Left lung (tissue), 14 donors: ENCODE measurements at places on chromosomes 6 and 20. TPM values are rescaled to one million over a fixed set of nuclear protein-coding genes. Genes with fewer than 3 reads are reported as not detected.
A peak's percentile ranks its signal among the peaks of the same experiment; 100 is the strongest.

DNA sequence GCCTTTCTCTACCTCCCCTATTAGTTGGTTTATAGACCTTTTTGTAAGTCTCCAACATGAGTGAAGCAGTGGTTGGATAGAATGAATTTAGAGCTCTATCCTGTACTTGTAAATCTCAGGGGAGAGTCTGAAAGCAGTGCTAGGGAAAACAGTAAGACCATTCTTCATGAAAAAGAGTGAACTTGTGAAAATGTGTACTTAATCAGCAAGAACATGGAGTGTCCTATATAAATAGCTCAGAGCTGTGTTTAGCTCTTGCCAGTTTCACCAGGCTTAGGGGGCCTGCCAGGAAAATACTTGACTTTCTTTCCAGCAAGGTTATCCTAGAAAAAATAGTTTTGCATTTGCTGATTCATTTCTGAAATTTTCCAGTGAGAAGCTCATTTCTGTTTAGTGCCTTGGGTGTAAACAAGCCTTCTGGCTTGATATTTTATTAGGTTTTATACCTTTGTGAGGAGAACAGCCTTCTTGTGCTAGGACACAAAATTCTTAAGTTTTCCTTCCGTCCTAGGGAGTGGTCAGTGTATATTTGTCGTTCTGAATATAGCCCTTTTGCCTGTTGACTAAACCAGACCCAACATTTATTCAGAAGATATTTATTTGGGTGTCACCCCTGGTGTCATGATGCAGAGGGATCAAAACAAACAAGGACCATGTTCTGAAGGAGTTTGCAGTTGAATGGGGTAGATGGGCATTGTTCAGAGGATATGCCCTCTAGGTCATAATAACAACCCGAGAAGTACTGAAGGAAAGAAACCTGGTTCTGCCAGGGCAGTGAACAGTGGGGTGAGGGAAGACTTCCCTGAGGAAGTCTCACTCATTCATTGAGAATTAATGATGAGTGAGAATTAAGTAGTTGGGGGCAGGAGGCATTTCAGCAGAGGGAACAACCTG lies 7.6 kb downstream of the ARFGEF2 start:
- H3K27me3 ChIP-seq, result no peaks in the 10 kb centered on the region
- no peaks in the 10 kb centered on the region for H3K36me3 ChIP-seq
- no peak overlapping the region for H3K4me3 ChIP-seq
- peaks cover 10% of the 10 kb centered on the region for H3K4me1 ChIP-seq

- H3K27me3 ChIP-seq, result no peaks in the 10 kb centered on the region
- H3K27ac ChIP-seq, result no peak overlapping the region
- H3K4me1 ChIP-seq, result no peaks in the 10 kb centered on the region
- DNase-seq, result no peak
- H3K36me3 ChIP-seq, result no peaks in the 10 kb centered on the region
Observed at GRCh38 chr6:40693768-40694167, 106.6 kb upstream of the LRFN2 start.

The STX11 gene
- total RNA-seq, result 31.3 TPM

DNA sequence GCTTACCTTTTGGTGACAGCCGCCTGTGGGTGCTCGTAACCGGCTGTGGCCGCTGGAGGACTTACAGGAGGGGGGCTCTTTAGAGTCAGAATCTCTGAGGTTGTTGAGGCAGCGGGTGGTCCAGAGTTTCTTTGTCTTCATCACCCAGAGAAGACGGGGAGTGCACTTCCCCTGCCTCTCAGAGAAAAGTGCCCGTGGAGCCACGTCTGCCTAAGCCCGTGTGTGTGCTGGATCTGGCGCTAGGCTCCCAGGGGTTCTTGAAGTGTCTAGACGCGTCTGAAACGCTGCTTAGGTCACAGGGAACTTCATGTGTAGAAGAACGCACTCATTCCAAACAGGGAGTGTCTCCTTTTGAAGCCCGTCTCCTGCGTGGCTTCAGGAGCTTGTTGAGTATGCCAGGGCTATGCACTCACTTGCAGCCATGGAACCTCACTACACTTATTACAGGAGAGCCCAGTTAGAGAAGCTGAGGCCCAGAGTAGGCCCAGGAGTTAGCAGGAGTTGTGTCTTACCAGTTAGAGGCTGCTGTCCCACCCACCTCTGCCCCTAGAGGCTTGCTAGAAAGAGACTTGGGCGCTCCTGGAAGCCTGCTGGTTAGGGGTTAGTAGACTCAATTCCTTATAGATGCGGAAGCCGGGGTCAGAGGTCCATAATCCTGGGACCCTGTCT lies 1.3 kb downstream of the LSM14B start:
- no peak for DNase-seq
- H3K4me1 ChIP-seq, result peaks cover 23% of the 10 kb centered on the region
- H3K27ac ChIP-seq, result peak overlapping the region; percentile 76
- no peaks in the 10 kb centered on the region for H3K36me3 ChIP-seq

DNA sequence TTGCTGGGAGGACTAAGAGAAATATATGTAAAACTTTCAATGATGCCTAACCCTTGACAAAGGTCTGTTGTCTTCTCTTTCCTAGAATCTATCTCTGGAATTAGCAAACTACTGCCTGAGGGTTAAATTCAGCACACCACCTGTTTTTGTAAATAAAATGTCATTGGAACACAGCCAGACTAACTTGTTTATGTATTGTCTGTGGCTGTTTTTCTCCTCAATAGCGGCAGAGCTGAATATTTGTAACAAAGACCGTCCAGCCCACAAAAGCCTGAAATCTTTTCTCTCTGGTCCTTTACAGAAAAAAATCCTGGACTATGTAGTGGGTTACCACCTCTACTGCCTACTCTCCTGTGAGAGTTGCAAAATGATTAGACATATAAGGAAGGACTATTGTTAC lies 33.3 kb upstream of the SYNDIG1 start:
- no peak for DNase-seq
- H3K27me3 ChIP-seq, result peaks cover 20% of the 10 kb centered on the region
- H3K4me3 ChIP-seq, result no peak overlapping the region
- no peaks in the 10 kb centered on the region for H3K36me3 ChIP-seq

GRCh38 chr6:159299566-159299965 lies 130.4 kb downstream of the FNDC1 start:
- no peak overlapping the region for H3K27ac ChIP-seq
- H3K4me1 ChIP-seq, result no peaks in the 10 kb centered on the region
- no peaks in the 10 kb centered on the region for H3K36me3 ChIP-seq
- no peak for DNase-seq

DNA sequence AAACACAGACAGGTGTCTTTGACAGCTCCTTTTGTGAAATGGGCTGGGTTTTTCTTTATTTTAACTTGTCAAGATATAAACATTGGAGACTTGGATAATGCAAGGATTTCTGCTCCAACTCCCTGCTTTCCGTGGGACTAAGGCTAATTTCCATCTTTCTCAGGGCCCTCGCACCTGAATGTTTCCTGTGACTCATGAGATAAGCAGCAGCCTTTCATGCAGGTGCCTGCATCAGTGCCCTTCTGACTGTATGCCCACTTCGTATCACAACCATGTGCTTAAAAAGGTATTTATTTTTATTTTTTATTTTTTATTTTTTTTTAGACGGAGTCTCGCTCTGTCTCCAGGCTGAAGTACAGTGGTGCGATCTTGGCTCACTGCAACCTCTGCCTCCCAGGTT lies 736.1 kb downstream of the DOK5 start:
- DNase-seq, result no peak
- no peak overlapping the region for H3K27ac ChIP-seq
- no peaks in the 10 kb centered on the region for H3K27me3 ChIP-seq

DNA sequence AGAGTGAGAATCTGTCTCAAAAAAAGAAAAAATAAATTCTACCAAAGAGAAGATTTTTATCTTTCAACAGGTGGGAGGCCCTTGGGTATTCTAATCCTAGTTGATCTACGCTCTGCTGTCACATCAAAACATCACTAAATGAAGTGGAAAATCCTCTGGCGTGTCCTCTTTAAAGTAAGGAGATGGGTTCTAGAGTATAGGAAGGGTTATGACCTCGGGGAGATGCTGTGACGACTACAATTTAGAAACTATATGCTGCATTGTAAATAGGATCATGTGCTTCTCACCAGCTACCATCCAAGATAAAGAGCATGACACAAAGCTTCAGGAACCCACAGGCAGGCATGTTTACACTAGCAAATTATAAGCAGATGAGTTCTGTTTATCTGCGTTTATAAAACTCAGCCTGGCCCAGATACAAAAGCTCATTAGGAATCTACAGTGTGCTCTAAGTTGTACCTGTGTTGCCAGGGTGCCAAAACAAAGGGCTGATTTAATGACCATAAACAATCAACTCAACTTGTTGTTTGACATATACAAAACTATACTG lies 197.1 kb upstream of the PLN start:
- no peaks in the 10 kb centered on the region for H3K4me1 ChIP-seq
- no peaks in the 10 kb centered on the region for H3K27me3 ChIP-seq
- no peaks in the 10 kb centered on the region for H3K36me3 ChIP-seq
- no peak overlapping the region for H3K4me3 ChIP-seq
- H3K27ac ChIP-seq, result no peak overlapping the region
- no peak for DNase-seq

The TBP gene
- total RNA-seq, result 9.0 TPM

GRCh38 chr6:26053992-26054780 lies 33.0 kb upstream of the HFE start:
- H3K27ac ChIP-seq, result peak overlapping the region; percentile 95
- no peaks in the 10 kb centered on the region for H3K36me3 ChIP-seq
- H3K4me1 ChIP-seq, result peaks cover 26% of the 10 kb centered on the region
- no peaks in the 10 kb centered on the region for H3K27me3 ChIP-seq

The SOX18 gene
- 69.2 TPM for total RNA-seq

DNA sequence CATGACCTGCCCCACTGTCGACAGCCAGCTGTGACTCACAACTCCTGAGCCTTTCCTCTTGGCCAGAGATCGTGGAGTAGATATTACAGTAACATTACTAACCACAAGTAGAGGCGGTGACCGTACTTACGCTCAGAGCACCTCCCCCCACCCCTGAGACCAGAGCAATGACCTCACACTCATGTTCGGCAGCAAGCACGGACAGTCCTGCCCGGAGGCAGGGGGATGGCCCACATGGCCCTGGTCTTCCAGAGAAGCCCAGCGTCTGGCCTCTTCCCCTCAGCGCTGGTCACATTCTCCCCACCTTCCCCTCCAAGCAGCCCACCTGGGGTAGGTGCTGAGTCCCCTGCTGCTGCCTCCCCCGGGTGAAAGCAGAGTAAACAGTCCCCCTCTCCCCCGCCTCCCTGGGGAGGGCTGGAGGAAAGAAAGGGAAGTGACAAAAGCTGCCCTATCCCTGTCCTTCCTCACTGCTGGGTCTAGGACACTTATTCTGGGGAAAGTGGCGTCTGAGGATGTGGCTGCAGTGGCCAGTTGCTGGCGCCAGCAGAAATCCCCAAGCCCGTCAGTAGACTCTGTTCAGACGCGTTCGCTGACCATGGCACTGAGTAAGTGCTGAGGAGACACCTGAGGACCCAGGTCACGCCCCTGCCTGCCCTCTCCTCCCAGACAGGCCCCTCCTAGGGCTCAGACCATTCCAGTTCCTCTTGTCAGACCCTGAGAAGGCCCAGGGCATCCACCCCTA lies 68.5 kb downstream of the MRPL14 start:
- no peak overlapping the region for H3K4me3 ChIP-seq
- peak overlapping the region; percentile 88 for H3K27ac ChIP-seq
- no peaks in the 10 kb centered on the region for H3K36me3 ChIP-seq
- H3K4me1 ChIP-seq, result peaks cover 27% of the 10 kb centered on the region
- DNase-seq, result peak; percentile 63

DNA sequence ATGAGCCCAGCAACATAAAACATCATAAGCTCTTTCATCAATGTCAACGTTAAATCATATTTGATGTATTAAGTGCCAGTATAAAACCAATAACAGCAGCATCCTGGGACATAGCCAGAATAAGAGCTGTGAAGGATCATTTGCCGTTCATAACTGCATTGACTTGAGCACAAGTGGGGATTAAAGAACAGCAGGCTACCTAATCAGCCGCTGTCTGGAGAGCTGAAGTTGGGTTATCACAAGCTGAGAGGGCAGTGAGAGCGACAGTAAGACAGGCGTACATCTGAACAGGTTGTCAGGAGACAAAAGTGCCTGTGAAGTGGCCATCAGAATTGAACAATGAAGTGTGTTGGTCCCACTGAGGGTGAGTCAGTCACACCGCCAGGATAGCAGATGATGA lies 269.6 kb downstream of the GRIK2 start:
- H3K4me3 ChIP-seq, result no peak overlapping the region
- H3K27ac ChIP-seq, result no peak overlapping the region
- no peaks in the 10 kb centered on the region for H3K4me1 ChIP-seq
- no peaks in the 10 kb centered on the region for H3K36me3 ChIP-seq
- no peak for DNase-seq

DNA sequence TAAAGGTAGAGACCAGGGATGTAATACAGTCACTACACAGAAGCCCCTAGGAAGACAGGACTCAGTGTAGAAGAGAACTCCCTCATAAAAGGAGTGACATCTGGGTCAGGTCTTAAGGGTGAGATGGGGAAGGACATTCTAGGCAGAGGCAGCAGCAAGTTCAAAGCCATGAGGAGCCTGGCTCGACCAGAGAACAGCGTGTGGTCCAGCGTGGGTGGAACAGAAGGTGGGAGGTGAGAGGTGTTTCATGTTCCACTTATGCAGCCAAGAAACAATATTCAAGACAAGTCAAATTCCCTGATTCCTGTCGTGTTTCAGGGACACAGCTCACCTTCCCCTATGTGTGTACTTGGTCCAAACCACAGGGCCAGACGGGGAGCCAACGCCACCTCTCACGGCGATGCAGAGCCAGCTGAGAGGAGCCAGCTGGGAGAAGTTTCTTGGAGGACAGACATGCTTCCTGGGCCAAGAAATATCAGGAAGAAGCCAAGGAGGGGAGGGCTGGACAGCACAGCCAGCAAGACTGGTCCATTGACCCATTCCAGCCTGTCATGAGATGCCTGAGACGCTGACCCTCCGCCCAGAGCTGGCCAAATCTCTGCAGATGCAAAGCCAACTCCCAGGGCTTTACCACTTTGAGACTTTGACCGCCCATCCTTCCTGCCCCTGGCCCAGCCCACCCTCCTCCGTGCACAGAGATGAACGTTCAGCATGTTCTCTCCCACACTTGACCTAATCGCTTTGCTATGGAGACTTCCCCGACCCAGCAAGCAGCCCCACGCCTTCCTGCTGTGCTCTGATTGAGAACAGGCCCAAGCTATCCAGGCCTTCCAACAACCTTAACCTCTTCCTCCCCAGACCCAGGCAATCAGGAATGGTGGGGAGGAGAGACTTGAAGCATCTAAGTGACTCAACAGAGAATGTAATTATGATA lies 113.8 kb downstream of the PRND start:
- peak; percentile 93 for DNase-seq
- H3K4me3 ChIP-seq, result no peak overlapping the region
- no peaks in the 10 kb centered on the region for H3K36me3 ChIP-seq
- H3K27ac ChIP-seq, result no peak overlapping the region
- peaks cover 5% of the 10 kb centered on the region for H3K4me1 ChIP-seq

GRCh38 chr6:111549746-111550145 lies 55.9 kb downstream of the TRAF3IP2 start:
- H3K4me3 ChIP-seq, result no peak overlapping the region
- H3K4me1 ChIP-seq, result peaks cover 12% of the 10 kb centered on the region
- no peak for DNase-seq
- H3K36me3 ChIP-seq, result no peaks in the 10 kb centered on the region
- H3K27ac ChIP-seq, result no peak overlapping the region
